ENCODE measurements at places on chromosomes 6 and 20.

- DNase-seq = peak; percentile 82
Observed at GRCh38 chr6:44010411-44011349, 116.6 kb downstream of the MRPL14 start.

DNA sequence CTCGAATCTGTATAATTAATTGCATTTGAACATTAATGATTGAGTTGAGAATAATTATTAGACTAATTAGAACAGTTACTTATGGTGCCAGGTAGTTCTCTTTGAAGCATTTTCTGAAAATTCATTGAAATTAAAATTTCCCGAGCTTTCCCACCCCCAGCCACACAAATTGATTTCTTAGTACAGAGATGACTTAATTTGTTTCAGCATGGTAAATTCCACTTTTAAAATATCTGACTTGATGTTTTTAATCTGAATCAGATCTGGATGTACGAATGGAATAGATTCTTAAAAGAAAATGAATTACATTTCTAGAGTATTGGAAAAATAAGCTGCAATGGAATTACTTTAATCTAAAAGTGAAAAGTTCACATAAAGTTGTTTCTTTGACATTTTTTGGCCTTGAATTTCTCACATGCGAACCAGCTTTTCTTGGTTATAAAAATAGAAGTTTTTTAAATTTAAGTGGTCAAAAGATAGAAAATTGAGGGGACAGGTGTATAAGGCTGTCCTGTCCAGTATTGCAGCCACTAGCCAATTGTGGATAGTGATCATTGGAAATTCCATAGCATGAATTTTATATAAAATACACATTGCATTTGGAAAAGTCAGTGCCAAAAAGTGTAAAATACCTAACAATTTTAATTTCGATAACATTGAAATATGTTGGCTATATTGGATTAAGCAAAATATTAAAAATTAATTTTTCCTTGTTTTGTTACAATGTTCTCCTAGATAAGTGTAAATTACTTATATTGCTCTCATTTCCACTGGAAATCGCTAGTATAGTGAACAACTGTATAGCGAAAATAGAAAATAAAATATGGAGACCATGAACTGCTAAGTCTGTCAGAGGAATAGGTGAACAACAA lies 102.9 kb downstream of the OR2B2 start:
- DNase-seq = no peak

DNA sequence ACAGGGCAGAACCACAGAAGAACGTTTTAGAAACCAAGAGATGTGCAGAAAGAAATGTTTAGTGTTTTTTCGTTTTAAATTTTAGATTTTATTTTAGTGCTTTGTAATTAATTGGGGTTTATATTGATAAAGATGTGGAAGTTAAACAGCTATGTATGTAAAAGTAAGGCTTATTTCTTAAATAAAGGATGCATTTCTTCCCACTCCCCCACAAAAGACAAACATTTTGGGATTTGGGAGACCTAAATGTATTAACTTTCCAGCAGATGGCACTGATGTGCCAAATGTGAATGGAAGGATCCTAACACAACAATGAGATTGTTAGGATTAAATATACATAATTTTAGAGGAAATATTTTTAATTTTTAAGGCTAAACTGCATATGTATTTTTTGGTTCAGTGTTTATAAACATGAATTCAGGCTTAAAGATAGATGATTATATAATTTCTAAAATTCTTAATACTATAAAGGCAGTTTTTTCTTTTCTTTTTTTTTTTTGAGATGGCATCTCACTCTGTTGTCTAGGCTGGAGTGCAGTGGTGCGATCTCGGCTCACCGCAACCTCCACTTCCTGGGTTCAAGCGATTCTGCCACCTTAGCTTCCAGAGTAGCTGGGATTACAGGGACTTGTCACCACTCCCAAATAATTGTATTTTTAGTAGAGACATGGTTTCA lies 12.0 kb downstream of the PFDN4 start:
- DNase-seq = no peak

DNA sequence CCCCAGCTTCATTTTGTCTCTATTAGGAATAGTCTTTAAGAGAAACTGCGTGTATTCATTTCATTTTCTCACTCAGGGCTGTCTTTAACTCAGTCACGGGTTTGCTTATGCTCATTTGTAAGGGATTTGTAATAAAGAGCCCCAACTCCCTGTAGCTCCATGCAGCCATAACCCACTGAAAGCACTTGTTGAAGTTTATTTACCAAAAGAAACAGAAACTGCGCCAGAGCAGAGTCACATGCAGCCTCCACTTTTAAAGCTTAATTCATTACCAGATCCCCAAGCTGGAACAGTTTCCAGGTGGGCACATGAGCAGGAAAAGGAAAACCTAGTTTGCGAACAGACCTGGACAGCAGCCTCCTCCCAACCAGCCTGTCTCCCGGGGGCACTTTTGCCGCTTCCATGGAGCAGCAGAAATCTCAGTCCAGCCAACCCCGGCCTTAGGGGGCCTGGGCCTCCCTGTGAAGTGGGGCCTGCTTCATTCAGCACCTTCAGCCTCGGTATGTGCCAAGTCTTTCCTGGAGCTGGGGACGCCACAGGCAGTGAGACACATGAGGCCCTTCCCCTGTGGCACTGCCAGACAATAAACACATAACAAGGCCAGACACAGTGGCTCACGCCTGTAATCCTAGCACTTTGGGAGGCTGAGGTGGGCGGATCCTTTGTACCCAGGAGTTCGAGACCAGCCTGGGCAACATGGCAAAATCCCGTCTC lies 4.5 kb downstream of the BCAS4 start:
- DNase-seq = no peak

GRCh38 chr6:156658966-156659821 lies 118.0 kb upstream of the ARID1B start:
- DNase-seq = no peak

- no peak for DNase-seq
Observed at GRCh38 chr6:158022749-158023596, 41.3 kb downstream of the SYNJ2 start.

GRCh38 chr6:155253337-155253736 lies 10.5 kb upstream of the CLDN20 start:
- DNase-seq = no peak

- no peak for DNase-seq
Observed at GRCh38 chr20:58039274-58040092, 189.0 kb downstream of the ANKRD60 start.

- DNase-seq = no peak
Observed at GRCh38 chr6:120411394-120411793, 922.9 kb downstream of the TBC1D32 start.

DNA sequence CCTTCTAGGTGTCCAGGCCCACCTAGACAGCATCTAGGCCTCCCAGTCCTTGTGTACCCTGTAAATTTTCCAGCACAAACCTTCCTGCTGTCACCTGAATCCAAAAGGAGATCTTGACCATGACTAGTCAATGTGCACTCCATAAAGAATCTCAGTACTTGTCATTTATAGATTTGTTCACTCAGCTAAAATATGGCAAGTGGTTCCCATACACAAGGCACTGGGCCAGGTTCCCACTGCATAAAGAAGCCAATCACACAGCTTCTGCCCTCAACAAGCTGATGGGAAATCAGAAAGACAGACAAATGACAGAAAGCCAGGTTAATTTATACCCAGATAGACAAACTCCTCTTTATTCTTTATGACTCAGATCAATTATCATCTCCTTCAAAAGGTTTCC lies 526.8 kb downstream of the CD83 start:
- no peak for DNase-seq

GRCh38 chr6:43296780-43297497 lies 1.1 kb upstream of the SLC22A7 start:
- DNase-seq = no peak

- DNase-seq = peak; percentile 32
Observed at GRCh38 chr6:26322645-26323482, 42.1 kb upstream of the BTN3A2 start.

DNA sequence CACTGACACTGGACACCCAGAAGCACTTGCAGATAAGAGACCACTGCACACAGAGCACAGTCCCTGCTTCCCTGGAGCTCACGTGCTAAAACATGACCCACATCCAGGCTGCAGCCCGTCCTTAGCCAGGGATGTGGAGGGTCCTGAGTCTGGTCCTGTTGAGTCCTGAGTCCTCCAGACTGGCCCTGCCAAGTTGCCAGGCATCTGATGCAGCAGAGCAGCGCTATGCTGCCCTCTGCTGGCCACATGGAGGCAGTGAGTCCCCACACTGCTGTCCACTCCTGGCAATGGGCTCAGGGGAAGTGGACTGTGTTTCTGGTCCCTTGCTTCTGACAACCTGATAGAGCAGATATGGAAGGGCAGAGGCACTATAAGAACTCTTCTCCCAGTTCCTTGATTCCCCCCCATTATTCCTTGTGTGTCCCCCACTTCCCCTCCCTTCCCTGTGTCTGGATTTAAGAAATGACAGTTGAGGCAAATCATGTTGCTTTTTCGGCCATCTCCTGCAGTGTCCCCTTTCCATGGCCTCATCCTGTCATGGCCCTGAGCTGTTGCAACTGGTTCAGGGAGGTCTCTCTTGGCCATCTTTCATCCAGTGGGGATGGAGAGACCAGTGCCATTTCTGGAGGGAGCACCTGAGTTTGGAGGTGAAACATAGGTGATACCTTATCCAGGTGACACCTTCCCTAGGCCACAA lies 86.0 kb downstream of the DHX35 start:
- DNase-seq = no peak

GRCh38 chr20:46827718-46828458 lies 66.8 kb upstream of the EYA2 start:
- no peak for DNase-seq

GRCh38 chr6:4299476-4299875 lies 164.1 kb upstream of the ECI2 start:
- DNase-seq = no peak

DNA sequence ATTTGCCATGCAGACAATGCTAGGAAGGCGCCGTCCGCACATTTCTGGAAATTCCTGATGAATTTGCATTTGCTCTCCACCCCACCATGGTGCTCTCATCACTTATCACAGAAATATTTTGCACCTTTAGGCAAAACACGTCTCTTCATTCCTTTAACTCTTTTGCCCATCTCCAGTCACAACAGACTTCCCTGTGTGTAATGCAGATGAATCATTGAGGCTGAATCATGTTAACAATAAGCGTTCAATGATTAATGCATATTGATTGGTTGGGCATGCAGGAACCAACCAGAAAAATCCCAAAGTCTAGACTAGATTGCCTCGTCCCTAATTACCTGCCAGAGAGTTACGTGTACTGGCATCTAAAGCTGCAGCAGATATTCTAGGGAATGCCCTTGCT lies 80.0 kb upstream of the ATXN1 start:
- DNase-seq = no peak

- no peak for DNase-seq
Observed at GRCh38 chr20:33262658-33263065, 20.4 kb upstream of the BPIFB1 start.

DNA sequence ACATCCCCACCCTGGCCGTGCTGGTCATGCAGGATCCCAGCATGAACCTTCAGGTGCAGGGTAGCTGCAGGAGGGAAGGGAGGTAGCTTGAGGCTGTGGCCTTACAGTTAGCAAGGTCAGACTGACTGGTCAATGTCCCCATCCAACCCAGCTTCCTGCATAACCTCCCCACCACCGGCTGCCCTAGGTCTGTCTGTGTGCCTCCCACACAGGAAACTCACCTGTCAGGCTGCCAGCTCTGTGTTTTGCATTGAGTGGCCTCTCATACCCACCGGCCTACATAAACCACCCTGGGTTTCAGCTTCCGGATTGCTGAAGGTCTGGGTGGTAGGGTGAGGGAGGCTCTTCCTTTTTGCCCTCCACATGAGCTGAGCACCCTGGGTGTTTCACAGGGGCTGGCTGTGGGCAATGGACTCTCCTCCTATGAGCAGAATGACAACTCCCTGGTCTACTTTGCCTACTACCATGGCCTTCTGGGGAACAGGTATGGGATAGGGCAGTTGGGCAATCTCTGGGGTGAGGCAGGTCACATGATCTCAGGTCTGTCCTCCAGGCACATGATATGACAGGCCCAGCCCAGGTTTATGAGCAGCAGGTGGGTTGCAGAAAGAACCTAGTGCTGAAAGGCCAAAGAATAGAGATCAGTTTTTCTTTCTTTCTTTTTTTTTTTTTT lies 1.8 kb downstream of the CTSA start:
- DNase-seq = no peak

DNA sequence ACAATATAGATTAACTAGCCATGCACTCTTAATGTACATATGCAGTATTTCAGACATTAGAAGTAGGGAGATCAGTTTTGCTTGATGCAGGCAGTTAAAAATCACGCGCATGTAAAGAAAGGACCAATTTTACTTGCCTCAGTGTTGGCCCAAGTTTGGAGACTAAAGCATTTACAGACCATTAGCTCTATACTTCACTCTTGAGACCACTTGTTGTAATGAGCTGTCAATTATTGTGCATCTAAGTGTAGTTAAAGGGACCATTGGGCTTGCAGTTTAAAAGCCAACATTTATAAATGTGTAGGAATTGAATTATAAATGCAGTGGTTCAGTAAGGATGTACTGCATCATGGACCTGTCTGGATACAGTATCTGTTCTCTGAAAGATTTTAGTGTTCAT lies 53.7 kb downstream of the PLCB4 start:
- DNase-seq = peak; percentile 56

DNA sequence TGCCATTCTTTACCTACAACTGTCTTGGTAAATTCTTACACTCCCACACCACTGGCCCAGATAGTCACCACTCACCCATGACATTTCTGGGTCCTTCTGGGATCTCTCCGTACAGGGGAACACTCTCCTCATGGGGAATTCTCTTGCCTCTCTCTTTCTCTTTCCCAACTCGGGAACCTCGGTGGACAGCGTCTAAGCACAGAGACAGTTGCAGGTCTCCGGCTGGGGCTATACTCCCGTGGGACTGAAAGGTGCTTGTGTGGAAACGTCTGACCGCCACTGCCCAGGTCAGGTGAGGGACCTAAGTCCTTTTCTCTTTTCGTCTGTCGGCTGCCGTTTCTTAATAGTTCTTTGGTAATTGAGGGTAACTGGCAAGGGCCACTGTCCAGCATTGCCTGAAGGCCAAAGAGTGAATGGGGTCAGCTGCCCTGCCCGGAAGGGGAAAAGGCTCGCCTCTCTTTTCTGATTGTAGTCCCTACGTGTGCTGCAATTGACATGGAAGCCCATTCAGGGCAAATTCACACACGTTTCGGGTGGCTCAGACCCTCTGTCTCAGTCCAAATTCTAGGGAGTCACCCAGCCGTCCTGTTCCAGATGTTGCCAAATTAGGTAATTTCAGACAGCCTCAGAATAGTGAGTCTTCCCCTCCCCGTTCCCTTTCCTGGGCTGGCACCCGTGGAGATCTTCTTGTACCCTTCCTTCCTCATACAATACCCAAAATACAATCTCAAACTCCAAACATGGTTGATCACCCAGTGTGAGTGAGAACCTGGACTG lies 31.2 kb upstream of the RIPK1 start:
- no peak for DNase-seq

DNA sequence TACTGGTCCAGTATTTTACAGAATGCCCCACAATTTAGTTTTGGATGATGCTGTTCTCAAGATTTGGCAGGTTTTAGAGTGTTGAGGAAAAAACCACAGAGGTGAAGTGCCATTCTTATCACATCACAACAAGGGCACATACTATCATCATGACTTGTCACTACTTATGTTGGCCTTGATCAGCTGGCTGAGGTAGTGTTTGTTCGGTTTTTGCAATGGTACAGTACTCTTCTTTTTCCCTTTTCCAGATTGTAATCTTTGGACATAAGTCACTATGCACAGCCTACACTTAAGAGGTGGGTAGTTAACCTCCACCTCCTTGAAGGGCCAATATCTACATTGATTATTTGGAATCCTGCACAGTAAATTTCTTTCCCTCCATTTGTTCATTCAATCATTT lies 8.8 kb downstream of the TENT5A start:
- no peak for DNase-seq

- DNase-seq = no peak
Observed at GRCh38 chr6:159819932-159820640, 20.0 kb downstream of the PNLDC1 start.

All from NCI-H187 treated with DMSO at 0.1 percent for 48 hours (cell line).